CD4-positive, alpha-beta T cell treated with Interleukin-21 for 1 hour (primary cell): ENCODE measurements at places on chromosomes 5 and 9.

DNA sequence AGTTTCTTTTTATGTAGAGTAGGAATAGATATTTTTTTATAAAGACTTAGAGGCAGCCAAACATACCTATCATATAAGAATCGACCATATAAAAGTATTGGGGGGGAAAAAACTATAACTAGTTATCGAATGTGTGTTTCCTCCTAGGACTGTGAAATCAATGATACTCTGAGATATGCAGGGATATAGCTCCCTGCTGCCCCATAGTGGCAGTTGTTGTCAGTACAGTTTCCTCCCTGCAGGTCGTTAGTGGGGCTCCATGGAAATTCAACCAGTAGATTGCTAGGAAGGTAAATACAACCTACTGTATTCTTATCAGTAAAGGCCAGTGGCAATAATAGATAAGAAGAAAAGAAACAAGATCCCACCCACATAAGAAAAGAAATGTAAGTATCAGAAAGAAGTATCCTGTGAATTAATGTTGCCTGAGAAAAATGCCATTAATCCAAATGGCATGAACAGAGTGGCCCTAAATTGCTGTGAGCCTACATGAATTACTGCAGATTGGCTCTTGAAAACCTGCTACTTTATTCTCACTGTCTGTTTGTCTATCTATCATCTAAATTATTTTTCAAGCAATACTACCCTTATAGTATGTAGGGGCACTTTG is 136.9 kb upstream of the FBN2 start:
- DNase-seq: peak; percentile 21

DNA sequence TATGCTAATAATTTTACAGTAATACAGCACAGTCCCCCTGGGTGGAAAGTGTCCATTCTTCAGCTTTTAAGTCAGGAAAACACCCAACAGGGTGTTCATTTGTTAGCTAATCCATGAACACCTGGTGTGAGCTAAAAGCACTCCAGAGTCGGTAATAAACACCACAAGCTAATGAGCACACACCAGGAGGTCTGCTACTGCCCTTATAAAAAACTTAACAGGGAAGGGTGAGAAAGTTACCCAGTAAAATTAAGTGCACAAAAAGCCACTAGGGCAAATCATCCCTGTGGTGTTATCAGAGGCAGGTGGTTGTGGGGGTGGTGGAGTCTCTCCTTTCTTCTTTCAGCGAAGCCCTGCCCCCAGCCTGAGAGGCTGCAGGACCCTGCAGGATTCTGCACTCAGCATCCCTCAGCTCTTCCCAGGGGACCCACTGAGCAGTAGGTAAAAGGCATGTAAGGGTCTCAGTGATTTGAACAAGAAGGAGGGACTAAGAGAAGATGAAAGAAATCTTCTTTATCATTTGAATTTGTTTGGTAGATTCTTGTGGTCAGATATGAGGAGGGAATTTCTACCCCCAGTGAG is 14.4 kb downstream of the GDNF start:
- no peak for DNase-seq

- DNase-seq: no peak
Observed at GRCh38 chr5:72474046-72474500, 33.1 kb downstream of the ZNF366 start.

DNA sequence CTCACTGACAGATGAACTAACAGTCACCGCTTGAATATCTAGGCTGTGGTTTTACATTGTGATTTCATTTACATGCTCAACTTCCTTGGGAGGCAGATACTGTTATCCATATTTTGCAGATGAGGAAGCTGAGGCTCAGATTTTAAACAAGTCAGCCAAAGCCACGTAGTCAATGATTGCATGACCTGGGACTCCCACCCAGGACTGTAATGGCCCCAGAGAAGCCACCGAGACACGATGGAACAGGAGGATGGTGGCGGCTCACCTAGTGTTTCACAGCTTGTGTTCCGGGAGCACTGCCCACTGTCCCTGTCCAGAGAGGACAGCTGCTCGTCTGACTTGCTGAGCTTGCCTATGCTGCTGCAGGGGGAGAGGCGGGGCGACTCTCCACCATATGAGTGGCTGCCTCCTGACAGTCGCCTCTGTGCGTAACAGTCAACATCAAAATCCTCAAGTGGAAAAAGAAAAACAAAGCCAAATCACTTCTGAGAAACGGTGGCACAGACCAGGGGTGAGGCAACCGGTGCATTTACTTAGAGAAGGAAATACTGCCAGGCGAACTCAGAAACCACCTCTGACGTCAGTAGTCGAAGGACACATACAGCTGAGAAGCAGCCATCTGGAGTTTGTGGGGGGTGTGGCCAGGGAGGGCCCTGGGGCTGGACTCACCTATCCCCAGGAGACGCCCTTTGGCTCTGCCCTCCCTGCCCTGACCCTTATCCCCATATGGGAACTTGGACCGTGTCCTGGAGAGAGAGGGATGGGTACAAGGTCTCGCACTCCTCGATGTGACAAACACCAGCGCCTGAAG is 82.5 kb downstream of the PRRT1B start:
- DNase-seq: peak; percentile 91

GRCh38 chr5:153559926-153560325 is 69.5 kb downstream of the GRIA1 start:
- no peak for DNase-seq
